ENCODE measurements at places on chromosomes 2 and 18.
A peak's percentile ranks its signal among the peaks of the same experiment; 100 is the strongest.

- DNase-seq, result peak; percentile 49
Observed at GRCh38 chr2:212686285-212686895, 147.8 kb upstream of the ERBB4 start.

GRCh38 chr2:107806901-107807300 lies 19.8 kb upstream of the RGPD4 start:
- DNase-seq, result no peak

GRCh38 chr2:71807581-71808451 lies 339.8 kb downstream of the CYP26B1 start:
- DNase-seq, result no peak

- DNase-seq, result peak; percentile 11
Observed at GRCh38 chr2:23669413-23670244, 257.3 kb downstream of the ATAD2B start.

- DNase-seq, result no peak
Observed at GRCh38 chr2:98454500-98455235, 10.0 kb downstream of the INPP4A start.

DNA sequence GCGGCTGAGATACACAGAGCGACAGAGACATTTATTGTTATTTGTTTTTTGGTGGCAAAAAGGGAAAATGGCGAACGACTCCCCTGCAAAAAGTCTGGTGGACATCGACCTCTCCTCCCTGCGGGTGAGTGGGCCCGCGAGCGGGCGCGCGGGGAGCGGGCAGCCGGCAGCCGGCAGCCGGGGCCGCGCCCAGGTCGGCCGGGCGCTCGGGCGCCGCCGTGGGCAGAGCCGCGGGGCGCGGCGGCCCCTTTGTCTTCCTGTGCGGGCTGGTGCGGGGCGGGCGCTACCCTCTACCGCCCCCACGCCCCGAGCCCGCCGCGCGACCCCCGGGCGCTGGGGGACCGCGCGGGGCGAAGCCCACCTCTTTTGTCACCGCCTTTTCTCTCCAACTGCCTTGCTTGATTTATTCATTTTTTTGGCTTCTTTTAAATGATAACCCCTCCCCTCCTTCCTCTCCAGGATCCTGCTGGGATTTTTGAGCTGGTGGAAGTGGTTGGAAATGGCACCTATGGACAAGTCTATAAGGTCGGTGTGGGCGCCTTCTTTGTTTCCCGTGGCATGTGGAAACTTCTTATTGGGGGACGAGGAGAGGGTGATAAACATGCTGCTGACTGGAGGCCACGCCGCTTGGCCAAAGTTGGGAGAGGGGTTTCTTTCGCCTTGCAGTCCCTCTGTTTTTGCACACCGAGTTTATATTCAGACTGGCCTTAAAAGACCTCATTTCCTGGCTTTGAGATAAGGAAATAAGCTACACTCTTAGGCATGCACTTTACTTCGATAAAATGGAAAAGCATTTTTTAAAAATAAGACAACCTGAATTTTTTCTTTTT lies 722 bp downstream of the MAP4K4 start:
- DNase-seq, result peak; percentile 43

DNA sequence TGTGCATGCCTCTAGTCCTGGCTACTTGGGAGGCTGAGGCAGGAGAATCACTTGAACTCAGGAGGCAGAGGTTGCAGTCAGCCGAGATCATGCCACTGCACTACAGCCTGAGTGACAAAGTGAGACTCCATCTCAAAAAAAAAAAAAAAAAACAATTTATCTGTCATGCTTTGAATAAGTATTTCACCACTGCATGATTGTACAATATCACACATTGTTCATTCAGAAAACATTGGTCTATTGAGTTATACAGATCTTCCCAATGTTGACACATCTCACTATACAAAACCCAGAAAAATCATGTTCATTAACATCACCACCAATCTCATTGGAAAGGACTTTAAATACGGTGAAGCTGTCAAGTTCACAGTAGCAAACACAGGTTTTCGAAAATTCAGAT lies 46.8 kb upstream of the PPM1B start:
- no peak for DNase-seq

GRCh38 chr18:74291472-74291770 lies 342 bp downstream of the CYB5A start:
- DNase-seq, result no peak

DNA sequence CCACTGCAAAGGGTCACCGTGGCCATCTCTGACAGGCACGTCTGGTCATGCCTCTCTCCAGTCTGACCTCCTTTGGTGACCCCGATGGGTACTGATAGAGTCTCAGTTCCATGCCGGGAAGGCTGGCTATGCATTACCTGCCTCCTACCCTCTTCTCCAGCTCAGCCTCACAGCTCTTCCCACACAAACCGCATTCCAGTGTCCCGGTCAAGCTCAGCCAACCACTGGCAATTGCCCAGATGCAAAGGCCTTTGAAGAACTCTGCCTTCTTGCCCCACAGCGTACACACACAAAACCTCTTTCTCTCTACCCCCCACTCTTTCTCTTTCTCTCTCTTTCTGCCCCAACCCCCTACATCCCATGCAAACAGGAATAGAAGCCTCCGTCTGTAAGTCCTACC lies 37.6 kb downstream of the TMEM163 start:
- no peak for DNase-seq

DNA sequence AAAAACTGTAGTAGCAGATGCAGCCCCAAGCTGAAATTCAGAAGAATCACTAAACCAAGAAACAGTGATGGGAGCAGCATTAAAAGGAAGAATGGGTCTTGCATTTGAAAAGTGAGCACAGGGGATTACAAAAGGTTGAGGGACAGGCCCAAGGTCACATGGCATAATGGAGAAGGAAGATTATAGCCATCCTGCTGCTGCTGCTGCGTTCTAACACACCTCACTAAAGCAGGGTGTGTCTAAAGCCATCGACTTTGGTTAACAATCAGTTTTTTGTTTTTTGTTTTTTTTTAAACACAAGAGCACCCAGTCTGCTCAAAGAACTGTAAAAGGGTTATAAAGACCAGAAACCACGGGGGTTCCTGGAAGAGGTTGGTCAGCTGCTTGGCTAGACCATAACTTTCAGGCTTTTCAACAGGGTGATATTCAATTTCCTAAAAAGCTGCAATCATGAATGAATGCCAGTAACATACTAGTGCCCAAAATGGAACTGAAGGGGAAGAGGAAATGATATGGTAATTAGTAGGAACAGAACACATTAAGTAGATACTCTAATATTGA lies 102.6 kb downstream of the MYO5B start:
- no peak for DNase-seq

DNA sequence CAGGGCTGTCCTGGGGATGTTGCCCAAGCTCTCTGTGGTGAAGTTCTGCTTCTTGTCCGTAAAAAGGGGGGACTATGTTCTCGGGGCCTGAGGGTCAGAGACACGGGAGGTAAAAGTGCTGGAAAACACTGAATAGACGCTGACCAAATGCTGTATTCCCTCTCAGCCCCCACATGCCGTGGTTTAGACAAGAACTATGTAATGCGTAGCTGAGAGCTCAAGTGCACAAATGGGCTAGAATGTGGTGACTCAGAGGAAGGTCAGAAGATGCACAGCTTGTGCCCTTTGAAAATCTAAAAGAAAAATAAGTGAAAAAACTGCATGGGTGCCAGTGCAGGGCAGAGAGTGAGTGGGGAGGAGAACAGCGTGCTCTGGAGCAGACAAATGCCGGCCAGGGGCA lies 80.3 kb upstream of the MAP4K4 start:
- DNase-seq, result no peak

- DNase-seq, result no peak
Observed at GRCh38 chr2:28604284-28604843, 108.5 kb downstream of the PLB1 start.

DNA sequence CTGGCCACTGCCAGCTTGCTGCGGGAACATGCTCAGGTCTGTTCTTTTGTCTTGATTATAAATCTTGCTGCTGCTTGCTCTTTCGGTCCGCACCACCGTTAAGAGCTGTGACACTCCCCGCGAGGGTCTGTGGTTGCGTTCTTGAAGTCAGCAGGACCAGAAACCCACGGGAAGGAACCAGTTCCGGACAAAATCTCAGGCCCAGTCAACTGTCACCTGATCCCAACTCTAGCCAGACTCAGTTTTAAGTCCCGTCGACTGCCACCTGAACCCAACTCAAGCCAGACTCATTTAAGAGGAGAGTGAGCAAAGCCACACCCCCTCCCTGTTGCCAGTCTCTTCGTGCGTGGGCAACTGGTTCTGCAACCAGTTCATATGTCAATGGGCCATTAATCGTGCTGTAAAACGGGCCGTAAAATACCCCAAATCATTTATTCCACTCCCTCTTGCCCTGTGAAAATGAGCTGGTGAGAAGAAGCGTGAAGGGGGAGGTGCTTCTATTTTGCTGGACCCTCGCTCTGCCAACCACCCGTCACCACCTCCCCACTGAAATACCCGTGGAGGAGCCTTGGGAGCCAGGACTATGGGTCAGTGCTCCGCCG lies 224.3 kb downstream of the NDUFA10 start:
- no peak for DNase-seq

DNA sequence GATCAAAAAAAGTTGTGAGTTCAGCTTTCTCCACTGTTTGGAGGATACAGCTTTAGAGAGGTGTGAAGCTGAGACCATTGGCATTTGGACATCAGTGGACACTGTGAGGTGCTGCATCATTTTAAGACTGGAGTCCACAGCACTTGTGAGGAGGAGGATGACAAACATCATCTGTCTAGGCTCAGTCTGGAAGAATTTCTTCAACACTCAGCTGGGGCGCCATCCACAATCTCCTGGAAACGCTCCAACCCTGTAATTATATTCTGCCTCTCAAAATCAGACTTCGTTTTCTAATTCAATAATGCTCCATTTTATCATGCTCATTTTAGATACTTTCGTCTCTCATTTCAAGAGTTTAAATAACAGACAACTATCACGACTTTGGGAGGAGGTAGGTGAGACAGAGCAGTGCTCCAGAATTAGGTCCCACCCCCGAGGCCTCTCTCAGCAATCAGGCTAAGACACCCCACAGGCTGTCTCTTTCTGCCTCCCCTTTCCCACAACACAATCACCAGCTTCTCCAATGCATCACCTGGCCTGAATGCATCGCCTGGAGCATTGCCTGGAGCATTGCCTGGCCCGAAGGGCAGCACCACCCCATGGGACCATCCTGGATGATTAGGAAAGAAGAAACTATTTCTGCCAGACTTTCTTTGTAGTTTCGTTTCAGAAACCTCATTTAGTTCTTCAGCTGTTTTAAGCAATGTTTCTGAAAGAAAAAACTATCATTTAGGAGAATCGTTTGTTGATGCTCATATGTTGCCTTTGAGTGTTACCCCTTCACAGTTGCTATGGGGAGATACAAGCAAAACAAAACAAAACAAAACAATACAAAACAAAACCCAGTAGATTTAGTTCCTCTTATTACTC lies 37.0 kb upstream of the DPP10 start:
- no peak for DNase-seq

DNA sequence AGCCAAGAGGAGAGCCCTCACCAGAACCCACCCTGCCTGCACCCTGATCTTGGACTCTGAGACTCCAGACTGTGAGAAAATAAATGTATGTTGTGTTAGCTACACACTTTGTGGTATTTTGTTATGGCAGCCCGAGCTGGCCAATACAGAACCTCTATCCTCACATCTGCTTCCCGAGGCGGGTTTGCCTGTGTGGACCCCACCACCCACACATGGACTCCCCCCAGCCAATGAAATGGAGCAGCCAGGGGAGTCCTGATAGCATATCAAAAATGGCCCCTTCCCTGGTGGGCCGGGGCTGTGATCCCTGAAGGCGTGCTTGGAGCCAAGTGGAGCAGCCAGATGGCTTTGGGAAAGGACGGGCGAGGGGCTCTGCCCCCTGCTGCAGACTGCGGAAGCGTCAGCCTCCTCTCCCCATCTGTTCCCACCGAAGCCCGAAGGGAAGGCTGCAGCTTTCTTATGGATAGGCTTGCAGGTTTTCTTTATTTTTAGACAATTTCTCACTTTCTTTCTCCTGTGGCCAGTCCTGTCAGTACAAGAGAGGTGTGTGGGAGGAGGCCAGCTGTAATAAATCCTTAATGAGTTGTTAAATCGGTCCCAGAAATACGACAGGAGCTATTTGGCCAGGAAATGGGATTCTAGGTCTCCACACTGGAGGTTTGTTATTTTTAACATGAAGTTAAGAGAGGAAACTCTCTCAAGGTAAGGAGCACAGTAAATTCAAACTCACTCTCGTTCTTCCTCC lies 34.4 kb downstream of the TEX51 start:
- DNase-seq, result no peak

DNA sequence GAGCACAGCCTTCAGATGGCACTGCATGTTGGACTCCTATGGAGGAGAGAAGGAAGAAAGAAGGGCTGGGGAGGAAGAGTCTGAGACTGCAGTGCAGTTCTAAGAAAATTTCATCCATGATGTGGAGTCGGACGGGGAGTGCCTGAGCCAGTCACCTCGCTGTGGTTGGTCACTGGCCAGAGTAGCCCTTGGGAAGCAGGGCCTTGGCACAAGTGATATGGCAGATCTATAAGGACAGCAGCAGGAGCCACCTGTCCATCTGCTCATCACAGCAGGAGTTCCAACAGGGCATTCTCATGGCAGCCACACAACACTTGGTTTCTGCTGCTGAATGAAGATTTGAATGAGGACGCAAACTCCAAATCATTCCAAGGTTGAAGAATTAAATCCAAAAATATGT lies 314.8 kb downstream of the CYP26B1 start:
- peak; percentile 71 for DNase-seq

DNA sequence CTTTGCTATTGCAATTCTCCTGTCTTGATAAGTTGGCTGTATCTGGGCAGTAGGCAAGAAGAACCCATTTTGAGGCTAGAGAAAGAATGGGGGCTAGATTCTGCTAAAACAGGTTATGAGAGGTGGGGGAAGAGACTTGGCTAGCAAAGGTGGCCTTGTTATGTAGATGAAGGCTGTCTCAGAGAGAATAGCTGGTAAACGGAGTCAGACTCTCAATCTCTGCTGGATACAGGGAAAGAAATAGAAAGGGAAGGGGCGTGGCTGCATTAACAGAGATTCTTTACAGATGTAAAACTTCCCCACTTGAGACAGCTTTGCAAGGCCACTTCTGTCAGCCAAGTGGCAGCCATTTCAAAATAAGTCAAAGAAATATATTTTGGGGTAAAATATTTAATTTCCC lies 38.1 kb upstream of the ARHGAP25 start:
- DNase-seq, result no peak

DNA sequence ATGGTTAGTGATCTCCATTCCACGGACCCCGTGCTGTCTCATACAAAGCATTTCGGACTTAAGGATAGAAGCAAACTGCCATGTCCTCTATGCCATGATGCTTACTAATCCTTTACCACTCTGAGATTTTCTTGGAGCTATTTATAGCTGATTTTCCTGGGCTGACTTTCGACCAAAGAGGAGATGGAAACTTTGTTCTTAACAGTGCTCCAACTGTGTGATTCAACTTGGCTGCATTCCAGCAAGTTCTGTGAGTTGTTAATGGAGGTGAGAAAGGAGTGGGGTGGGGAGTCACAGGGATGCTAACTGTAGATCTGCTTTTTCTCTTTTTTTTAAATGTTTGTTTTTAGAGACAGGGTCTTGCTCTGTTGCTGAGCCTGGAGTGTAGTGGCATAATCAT lies 45.5 kb upstream of the MSH2 start:
- no peak for DNase-seq
